Left cardiac atrium (tissue), 4 donors: ENCODE measurements at places on chromosomes 16 and 17.

- DNase-seq, result no peak
These were observed 17.9 kb downstream of the ITGB4 start for GRCh38 chr17:75739174-75739573.

DNA sequence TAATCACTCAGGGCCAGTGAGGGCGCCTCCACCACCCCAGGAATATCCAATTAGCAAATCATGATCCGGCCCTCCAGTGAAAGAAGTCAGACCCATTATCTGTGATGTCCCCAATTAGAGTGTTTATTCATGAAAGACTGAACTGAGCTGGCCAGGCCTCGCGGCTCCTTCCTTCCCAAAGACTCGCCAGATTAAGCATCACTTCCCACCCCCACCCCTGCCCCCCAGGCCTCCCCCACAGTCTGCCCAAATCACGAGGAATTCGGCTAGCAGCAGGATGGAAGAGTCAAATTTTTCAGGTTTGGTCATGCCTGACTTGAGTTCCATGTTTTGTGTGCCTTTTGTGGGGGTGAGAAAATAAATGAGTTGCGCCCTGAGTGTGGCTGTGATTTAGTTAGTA, 298.4 kb upstream of the SALL1 start:
- no peak for DNase-seq

GRCh38 chr16:58028541-58029070, 3.1 kb downstream of the MMP15 start:
- DNase-seq, result peak; percentile 25

- DNase-seq, result no peak
These were observed 52.5 kb downstream of the NKD1 start for GRCh38 chr16:50600582-50601283.

- DNase-seq, result no peak
These were observed 26.9 kb downstream of the MPG start for GRCh38 chr16:104928-105327.

- no peak for DNase-seq
These were observed 8.0 kb downstream of the ST3GAL2 start for GRCh38 chr16:70430667-70431536.

- no peak for DNase-seq
These were observed 7.1 kb downstream of the IRX5 start for GRCh38 chr16:54937671-54938211.

DNA sequence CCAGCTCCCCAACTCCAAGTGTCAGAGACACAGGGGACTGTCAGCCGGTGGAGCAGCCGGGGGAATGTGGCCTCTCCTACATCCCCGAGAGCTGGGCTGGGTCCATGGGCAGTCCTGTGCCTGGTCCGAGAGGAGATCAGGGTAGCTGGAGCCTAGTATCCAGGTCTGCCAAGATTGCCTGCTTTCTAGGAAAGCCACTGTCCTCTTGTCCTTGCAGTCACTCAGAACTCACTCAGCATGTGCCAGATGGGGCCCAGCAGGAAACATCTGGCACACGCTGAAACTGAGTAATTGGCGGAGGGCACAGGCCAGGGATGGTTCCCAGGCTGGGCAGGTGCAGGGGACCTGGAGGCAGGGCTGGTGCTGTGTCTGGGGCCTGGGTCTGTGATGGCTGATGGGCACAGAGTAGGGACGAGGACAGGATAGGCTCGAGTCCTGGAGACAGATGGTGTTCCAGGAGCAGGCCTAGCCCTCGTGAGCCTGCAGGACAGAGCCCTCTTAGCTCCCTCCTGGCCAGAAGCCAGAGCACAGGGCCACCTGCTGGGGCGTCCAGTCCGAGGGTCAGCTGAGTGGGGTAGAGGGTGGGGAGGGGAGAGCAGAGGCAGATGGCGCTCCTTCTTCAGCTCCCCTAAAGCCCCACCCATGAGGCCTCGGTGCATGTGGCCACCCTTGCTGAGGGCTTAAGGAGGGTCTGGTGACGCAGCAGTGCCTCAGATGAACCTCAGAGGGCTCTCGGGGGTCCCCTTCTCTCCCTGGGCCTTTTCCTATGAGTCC, 31.1 kb downstream of the ADCY7 start:
- no peak for DNase-seq

DNA sequence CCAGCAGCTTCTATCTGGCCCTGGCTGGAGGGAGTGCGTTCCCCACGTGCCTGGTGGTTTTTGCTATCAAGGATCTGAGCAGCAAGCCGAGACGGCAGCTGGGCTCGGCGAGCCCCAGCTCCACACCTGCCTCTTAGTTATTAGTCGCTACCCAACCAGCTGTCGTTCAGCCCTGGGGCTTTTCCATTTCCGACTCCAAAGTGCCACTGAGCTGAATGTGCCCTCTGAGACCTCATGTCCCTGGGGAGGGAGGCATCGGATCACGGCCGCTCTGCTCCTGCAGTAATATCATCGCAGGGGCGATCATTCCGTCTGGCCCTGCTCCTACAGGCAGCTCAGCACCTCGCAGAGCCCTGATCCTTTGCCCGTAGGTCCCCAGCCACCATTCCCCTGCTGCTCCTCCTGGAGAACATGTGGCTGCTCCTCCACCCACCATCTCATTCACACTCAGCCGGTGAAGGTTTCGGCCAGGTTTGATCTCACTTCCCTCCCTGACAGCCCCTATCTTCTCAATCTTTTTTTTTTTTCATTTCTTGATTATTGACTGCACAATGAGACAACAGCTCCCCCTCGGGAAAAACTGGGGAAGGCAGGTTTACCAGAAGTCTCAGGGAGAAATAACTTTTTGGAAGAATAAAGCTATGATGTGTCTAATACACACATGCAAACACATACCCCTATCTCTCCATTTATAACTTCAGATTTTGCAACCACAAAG, 86.7 kb downstream of the ZFHX3 start:
- no peak for DNase-seq

DNA sequence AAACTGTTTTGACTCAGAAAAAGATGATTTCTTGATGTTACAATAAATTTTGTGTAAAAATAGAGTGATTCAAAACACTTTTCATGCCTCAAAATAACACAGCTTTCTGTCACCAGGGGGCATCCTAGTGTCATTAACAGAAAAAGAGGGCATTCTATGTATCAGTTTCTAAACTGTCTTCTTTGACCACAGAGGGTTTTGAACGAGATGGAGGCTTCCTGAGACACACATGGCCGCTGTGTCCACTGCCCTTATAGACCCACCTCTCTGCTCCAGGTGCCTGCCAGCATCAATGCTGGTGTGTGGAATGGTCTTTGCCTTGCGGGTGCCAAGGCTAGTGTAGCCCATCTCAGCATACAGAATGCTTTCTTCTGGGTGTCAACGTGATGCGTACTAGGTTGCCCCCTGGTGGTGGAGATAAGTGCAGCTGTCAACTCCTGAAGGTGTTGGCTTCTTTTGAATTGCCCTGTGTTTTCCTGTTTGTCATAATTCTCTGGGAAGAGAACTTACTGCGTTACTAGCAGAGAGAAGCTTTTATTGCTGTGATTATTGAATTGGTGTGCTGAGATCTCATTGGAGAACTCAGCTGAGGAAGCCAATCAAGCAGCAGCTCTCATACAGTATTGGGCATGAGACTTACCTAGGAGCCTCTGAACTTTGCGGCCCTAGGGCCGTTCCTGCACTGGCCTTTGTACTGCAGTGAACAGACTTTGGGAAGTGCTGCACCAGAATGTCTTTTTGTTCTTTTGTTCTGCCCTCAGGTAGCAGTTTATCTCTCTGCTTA, 38.6 kb downstream of the USP10 start:
- peak; percentile 75 for DNase-seq

GRCh38 chr17:38601539-38602351, 4.0 kb downstream of the SRCIN1 start:
- no peak for DNase-seq

DNA sequence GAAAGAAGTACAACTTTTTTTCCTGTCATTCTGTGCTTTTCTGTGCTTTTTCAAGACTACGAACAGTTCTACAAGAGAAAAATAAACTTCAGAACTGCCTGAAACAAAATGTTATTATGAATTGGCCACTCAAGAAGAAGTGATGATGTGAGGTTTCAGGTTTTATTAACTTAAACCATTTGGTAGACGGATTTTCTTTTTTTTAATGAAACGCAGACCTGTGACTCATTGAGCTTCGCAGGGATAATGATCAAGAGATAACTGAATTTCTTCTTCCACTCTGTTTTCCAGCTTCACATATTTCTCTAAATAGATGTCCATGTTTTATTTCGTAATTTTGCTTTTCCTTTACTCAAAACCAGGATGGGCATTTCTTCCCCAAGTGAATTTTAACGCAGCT, 32.7 kb downstream of the AIPL1 start:
- DNase-seq, result no peak

- no peak for DNase-seq
These were observed 292.6 kb upstream of the IRX3 start for GRCh38 chr16:54579106-54579728.

GRCh38 chr16:11699234-11699894, 31.1 kb downstream of the SNN start:
- no peak for DNase-seq

DNA sequence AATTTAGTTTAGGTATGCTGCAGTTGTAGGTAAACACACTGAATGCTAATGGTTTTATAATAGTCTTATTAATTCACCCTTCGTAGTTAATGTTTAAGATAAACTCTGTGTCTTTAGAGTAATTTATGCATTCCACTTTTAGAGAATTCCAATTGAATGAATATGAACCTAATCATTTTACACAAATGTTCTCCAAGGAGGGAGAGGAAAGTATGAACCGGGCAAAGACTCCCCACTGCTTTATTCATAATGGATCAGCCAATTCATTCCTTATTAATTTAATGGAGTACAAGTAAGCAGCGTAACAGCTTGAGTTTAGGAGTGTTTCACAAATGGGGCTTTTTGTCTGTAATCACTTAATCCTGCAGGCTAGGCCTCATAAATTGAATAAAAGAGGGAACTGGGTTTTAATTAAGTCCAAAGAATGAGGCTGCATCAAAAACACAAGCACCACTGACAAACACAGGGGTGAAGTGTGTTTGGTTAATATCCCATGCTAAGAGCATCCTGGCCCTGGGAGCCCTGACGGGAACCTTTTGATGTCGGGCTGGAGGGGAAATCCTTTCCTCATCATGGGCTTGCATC, 375.7 kb upstream of the DYNLRB2 start:
- DNase-seq, result no peak

DNA sequence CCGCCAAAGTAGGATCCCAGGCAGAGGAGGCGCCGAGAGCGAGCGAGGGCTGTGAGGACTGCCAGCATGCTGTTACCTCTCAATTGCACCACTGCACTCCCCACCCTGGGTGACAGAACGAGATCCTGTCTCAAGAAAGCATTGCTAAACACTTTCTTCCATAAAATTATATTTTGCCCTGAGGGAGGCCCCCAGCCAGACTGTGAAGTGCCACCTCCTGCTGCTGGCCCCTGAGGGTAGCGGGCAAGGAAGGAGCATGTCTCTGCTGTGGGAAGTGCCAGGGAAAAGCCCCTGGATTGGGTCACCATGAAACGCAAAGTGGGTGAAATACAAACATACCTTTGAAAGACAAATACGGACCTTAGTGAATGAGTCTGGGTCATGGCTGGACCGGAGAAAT, 78.0 kb upstream of the AMZ2 start:
- no peak for DNase-seq

DNA sequence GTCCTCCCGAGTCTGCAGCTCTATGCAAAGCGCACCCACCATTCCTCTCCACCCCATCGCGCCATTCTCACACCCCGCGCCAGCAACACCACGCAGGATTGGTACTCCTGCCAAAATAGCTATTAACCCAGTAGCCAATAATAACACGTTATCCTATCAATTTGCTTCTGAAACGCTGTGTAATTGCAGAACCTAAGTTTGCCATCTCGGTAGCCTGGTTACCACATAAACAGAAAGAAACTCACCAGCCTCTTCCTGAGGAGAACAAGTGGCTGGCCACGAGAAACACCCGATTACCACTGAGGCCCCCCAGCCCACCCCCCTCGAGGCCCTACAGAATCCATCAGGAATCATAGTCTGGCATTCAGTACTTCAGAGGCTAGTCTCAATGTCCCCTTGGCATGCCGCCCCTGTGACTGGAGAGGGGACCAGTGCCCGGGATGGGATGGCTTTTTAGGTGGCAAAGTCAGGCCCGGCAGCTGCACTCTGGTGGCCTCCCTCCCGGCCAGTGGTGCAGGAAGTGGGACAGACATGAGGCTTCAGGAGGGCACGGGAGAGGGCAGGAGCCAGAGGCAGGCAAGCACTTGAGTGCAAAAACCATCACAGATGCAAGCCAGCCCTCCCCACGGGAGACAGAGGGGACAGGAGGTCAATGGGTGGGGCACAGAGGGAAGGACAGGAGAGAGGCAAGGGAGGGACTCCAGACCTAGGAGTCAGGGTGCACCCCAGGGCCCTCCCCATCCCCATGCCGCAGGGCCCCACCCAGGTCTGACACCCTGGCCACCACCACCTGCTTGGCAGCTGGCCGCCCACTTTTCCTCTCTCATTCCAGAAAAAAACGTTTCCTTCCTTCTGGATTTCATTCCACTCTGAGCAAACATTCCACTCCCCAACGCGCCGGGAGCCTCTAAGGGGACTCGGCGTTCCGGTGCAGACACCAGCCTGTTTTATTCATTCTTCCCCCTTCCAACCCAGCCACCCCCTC, 192.5 kb downstream of the ZNF423 start:
- DNase-seq, result peak; percentile 50

DNA sequence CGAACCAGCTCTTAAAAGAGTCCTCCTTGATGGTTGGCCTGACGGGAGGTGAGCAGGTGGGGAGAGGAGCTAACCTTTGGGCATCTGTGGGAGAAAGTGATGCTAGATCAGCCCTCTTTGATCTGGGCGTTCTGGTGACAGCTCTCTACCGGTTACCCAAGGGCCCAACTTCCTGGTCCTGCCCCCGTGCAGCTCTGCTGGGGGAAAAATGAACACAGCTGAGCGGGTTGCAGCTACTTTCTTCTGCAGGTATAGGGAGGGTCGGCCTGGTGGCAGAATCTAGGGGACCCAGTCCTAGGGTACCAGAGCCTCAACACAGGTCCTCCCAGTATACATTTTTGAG, 2.9 kb downstream of the SHISA9 start:
- no peak for DNase-seq

- no peak for DNase-seq
These were observed 190.3 kb downstream of the RBFOX3 start for GRCh38 chr17:79420318-79421243.

DNA sequence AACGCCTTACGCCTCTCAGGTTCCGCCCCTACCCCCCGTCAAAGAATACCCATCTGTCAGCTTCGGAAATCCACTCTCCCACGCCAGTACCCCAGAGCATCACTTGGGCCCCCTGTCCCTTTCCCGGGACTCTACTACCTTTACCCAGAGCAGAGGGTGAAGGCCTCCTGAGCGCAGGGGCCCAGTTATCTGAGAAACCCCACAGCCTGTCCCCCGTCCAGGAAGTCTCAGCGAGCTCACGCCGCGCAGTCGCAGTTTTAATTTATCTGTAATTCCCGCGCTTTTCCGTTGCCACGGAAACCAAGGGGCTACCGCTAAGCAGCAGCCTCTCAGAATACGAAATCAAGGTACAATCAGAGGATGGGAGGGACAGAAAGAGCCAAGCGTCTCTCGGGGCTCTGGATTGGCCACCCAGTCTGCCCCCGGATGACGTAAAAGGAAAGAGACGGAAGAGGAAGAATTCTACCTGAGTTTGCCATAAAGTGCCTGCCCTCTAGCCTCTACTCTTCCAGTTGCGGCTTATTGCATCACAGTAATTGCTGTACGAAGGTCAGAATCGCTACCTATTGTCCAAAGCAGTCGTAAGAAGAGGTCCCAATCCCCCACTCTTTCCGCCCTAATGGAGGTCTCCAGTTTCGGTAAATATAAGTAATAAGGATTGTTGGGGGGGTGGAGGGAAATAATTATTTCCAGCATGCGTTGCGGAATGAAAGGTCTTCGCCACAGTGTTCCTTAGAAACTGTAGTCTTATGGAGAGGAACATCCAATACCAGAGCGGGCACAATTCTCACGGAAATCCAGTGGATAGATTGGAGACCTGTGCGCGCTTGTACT, at the start of gene BRCA1:
Gene BRCA1 (minus strand): TSS at position 232 of the 834 bp plus-strand sequence. CDS start 1,268 bp downstream, outside the sequence.
- peak; percentile 93 for DNase-seq
